ENCODE measurements at places on chromosomes 2 and 18.
A peak's percentile ranks its signal among the peaks of the same experiment; 100 is the strongest.

DNA sequence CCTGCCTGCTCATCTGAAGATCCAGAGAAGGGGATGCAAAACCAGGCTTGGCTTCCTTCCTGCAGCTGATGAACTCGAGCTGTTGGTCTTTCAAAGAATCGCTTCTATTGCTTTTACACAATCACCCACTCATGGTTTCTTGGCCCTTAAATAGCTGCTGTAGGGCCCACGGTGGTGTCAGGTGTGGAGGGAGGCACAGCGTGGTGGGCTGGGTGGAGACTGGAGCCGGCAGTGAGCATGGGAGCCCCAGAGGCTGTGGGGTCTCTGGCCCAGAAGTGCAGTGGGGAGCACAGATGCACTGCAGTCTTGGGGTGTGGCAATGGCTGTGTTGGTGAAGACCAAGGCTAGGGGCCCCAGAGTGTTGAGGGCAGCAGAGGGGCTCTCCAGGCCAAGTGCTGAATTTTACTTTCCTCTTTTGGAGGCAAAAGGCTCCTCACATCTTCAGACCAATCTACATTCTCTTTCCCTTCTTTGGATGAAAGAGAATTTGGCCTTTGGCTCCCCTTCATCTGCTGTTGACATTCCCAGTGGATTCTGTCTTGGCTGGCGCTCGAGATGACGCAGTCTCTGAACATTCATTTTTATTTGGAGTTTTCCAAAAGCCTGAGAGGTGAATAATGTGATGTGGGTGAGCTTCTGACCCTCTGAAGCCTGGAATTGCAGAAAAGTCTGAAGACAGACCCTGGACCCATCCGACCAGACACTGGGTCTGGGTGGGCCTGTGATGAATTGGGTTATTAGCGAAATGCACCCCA lies 70.1 kb upstream of the ASB18 start:
- DNase-seq = no peak

GRCh38 chr2:239310401-239311061 lies 90.3 kb downstream of the HDAC4 start:
- DNase-seq = peak; percentile 17

GRCh38 chr2:239026711-239027361 lies 179.0 kb downstream of the TWIST2 start:
- DNase-seq = no peak

DNA sequence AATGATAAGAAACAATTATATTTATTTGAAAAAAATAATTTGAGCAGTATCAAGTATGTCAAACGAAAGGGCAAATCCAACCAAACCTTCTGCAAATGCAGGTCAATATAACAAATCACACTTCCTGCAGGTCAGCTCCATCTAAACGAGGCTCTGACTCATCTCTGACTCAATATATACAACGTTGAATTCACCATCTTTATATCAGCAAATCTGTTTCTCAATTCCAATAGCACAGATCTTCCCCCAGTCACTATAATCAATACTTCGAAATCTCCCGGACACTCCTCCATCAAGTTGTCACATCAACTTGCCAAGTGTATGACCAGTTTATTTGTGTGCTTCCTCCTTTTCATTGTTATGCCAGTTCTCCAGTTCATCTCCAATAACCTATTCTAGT lies 388.9 kb downstream of the ZEB2 start:
- DNase-seq = no peak

DNA sequence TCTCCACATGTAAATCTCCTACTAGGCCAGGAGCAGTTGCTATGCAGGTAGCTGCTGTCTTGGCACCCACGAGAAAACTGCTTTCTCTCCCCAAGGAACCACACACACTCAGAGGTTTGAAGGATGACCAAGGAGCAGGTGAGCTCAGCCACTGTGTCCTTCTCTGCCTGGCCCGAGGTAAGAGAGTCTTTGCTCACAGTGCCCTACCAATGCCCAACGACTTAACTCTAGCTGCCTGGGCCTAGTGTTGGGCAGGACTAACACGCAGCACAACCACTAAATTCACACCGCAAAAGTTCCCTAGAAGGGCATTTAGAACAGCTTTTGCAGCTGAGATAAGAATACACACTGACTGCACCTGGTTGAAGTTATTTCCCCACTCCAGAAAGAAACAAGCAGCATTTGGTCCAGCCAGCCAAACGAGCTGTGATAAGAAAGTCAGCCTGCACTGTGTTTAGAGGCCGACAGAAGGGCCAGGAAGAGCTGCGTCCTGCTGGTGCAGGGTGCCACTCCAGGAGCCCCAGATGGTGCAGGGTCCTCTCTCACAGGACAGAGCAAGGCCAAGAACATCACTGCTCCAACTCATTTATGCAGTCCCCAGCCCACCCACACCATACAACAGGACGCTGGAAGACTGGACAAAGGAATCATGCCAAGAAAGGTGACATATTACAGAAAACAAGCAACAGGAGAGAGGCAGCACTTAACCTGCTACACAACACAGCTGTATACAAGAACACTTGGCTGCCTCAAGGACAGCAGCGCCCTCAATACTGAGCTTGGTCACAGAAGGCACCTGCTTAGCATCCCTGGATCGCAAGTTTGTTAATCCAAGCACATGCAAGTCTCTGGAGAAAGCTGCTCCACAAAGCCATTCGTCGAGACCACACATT lies 12.5 kb downstream of the HDLBP start:
- no peak for DNase-seq

DNA sequence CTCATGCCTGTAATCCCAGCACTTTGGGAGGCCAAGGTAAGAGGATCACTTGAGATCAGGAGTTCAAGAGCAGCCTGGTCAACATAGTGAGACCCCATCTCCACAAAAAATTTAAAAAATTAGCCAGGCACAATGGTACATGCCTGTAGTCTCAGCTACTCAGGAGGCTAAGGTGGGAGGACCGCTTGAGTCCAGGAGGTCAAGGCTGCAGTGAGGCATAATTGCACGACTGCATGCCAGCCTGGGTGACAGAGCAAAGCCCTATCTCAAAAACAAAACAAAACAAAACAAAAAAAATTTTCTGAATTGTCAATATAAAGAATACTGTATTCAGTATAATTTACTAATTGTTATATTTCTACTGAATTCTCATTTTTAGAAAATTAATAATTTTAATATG lies 20.9 kb upstream of the NEDD4L start:
- DNase-seq = no peak

- DNase-seq = peak; percentile 29
Measured at GRCh38 chr2:127219171-127220070, 678 bp downstream of the CYP27C1 start.

- DNase-seq = peak; percentile 59
Measured at GRCh38 chr2:25324905-25325592, 16.7 kb downstream of the DNMT3A start.

- DNase-seq = no peak
Measured at GRCh38 chr18:41790687-41791086, 164.3 kb upstream of the PIK3C3 start.

- no peak for DNase-seq
Measured at GRCh38 chr2:216066230-216066629, 15.4 kb downstream of the PECR start.

GRCh38 chr18:62525608-62526007 lies 2.8 kb downstream of the ZCCHC2 start:
- DNase-seq = no peak

- no peak for DNase-seq
Measured at GRCh38 chr2:152437276-152438108, 102.5 kb downstream of the FMNL2 start.

- no peak for DNase-seq
Measured at GRCh38 chr2:24392542-24393059, 32.3 kb upstream of the ITSN2 start.

DNA sequence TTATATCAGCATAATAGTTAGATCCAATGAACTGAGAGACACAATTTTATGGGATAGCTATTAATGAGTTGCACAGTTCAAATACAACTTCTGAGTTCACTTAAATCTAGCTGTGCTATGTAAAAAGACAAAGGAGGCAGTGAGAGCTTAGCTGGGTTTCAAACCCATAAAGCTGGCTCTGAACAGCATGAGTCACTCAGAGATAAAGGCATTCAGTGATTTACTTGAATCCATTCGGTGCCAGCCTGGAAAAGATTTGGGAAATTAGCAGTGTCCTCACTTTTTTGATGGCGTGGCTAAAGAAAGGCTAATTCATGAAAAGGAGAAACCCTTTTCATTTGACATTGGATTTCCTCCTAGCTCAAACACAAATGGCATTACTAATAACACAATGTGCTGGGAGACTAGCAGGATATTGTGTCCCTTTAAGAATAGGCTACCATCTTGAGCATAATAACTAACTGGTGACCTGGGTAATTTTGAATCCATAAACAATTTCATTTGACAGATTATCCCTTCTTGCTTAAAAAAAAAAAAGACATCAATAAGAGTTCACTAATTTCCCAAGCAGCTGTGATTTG lies 98.4 kb upstream of the NEUROD1 start:
- no peak for DNase-seq

- DNase-seq = no peak
Measured at GRCh38 chr2:2095360-2096093, 235.5 kb downstream of the MYT1L start.

GRCh38 chr2:206328974-206329373 lies 54.5 kb downstream of the ZDBF2 start:
- no peak for DNase-seq

- DNase-seq = no peak
Measured at GRCh38 chr2:234580686-234581085, 83.8 kb upstream of the ARL4C start.

- no peak for DNase-seq
Measured at GRCh38 chr2:235579128-235579527, 85.3 kb downstream of the AGAP1 start.

DNA sequence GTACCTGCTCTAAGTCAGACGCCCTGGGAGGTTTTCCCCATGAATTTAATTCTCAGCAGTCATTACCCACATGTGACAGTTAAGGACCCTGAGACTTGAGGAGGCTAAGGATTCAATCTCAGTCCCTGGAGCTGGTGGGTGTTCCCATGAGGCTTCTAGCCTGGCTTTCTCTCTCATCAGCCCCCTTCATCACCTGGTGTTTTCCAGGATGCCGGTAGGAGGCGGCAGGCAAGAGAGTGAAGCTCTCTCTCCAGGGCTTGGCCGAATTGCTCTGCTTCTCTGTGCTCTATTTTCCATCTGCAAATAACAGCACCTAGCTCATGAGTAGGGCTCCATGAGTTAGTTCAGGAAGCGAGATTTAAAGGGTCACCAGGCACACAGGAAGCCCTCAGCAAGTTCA lies 241.9 kb downstream of the PTPRM start:
- DNase-seq = no peak

DNA sequence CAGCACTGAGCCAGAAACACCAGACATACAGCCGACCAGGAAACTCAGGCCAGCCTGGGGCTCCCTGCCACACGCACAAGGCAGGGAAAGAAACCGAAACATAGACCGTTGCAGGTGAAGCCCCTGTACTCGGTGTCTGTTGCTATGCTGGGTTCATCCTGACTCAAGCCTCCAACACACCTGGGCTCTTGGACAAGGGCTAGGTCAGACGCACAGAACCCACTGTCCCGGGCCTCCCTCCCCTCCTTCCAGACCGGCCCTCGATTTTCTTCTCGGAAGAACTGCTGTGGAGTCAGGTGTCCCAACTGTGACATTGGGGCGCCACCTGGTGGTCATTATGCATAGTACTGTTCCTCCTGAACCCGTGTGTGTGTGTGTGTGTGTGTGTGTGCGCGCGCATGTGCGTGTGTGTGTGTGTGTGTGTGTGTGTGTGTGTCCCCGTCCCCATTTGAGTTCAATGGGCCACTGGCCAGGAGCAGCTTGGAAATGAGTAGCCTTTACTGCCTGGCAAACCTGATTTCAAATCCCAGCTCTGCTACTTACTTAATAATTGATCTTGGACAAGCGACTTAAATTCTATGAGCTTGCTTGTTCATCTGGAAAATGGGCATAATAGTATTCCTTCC lies 55.4 kb upstream of the GLI2 start:
- DNase-seq = peak; percentile 84

- peak; percentile 67 for DNase-seq
Measured at GRCh38 chr2:190791347-190791975, 89.2 kb upstream of the GLS start.

GRCh38 chr2:36480636-36481035 lies 117.3 kb downstream of the FEZ2 start:
- no peak for DNase-seq

GRCh38 chr2:119517433-119517832 lies 6.8 kb downstream of the SCTR start:
- DNase-seq = peak; percentile 73

DNA sequence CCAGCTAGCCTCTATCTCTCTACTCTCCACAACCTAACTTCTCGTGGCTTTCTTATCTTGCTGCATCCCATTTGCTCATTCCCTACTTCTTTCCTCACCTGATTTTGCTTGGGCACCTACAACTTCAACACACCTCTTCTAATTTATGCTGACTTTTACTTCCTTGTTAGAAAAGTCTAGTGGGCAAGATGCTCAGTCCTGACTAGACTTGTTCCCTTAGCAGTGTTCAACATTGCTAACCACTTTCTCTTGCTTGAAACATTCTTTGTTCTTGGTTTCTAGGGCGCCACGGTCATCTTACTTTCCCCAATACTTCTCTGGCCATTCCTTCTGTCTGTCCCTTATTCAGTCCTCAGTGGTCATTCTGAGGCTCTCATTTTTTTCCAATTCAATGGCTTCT lies 454.7 kb upstream of the CWC22 start:
- no peak for DNase-seq

- DNase-seq = no peak
Measured at GRCh38 chr18:63697097-63697660, 5.6 kb upstream of the SERPINB11 start.

- DNase-seq = no peak
Measured at GRCh38 chr2:186484062-186484735, 1.9 kb upstream of the ZC3H15 start.

DNA sequence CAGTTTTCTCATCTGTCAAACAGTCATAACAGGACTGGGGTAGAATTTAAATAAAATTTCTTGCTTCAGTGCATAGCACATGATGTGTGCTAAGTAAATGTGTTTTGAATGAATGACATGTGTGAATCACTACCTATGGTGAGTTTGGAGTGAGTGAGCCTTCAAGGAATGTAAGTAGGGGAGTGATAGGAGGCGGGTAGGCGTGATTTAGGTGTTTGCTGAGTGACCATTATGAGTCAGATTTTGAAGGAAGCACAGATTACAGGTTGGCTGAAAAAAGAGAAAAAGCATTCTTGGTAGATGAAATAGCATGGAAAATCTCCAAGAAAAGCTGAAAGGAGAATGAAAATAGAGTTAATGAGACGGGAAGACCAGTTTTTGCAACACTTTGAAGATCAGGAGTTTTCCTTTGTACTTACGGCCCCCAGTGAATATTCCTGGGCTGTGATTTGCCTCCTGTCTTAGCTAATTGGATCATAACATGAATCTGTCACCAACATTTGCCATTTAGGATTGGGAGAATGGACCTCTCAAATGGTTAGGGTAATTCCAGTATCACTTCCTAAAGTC lies 136.9 kb upstream of the GATA6 start:
- no peak for DNase-seq

- DNase-seq = no peak
Measured at GRCh38 chr2:67210430-67210829, 186.7 kb upstream of the ETAA1 start.

- DNase-seq = no peak
Measured at GRCh38 chr2:28424799-28425463, 32.3 kb downstream of the FOSL2 start.
